Hepatocyte (in vitro differentiated cells): ENCODE measurements at places on chromosomes 3 and 15. TPM values are rescaled to one million over a fixed set of nuclear protein-coding genes. Genes with fewer than 3 reads are reported as not detected.

TMEM44 gene
- total RNA-seq: 6.5 and 6.6 TPM in 2 replicates

ERICH6 gene
- total RNA-seq: not detected in 2 replicates

BDH1 gene
- 62.9 and 64.2 TPM in 2 replicates for total RNA-seq

CLDN18 gene
- 73.0 and 91.5 TPM in 2 replicates for total RNA-seq

BRPF1 gene
- total RNA-seq: 9.6 and 10.7 TPM in 2 replicates

NLGN1 gene
- 8.5 and 11.2 TPM in 2 replicates for total RNA-seq

GUCA1C gene
- 0.28 TPM in 1 of 2 replicates, not detected in the other for total RNA-seq

TIMP4 gene
- total RNA-seq: 4.7 and 5.5 TPM in 2 replicates

RTP3 gene
- 0.64 and 2.0 TPM in 2 replicates for total RNA-seq

GRCh38 chr3:36557021-36557707 lies 176.9 kb downstream of the STAC start:
- no peak for DNase-seq

DNA sequence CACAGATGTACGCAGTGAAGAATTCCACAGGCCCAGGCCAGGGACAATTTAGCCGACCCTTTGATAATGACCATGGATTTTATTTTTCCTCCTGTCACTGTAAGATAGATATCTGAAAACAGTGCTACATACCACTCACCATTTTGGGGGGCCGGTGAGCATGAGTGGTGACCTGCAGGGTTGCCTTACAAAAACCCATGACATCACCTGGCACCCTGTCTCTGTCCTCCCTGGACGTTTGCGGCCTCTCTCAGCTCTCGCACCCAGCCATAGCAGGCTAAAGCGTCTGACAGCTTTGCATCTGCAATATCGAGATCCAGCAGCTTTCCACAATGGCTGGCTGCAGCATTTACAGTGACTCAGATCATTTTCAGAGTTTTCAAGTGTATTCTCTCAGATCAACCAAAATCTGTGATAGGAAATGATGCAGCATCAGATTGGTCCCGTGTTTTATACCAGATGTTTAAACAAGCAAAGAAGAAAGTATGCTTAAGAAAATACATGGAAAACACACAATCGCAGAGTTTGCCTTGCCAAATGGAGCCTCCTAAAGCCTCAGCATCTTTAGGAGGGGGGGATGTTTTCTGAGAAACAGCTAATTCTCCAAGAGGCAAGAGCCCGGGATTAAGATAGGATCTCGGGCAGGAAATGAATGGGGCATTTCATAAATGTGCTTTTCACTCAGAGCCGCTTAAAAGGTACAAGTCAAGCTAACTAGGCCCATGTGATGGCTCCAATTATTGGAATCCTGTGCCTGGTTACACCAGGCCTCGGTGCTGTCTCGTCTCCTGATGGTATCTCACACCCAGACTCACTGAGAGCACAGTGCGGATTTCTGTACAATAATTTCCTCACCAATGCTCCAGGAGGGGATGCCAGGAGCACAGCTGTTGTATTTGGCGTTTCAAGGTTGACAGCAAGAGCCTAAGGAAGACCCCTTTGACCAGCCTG lies 257.3 kb downstream of the XXYLT1 start:
- DNase-seq: no peak

- no peak for DNase-seq
Observed at GRCh38 chr15:98561169-98561941, 87.0 kb upstream of the IGF1R start.

DNA sequence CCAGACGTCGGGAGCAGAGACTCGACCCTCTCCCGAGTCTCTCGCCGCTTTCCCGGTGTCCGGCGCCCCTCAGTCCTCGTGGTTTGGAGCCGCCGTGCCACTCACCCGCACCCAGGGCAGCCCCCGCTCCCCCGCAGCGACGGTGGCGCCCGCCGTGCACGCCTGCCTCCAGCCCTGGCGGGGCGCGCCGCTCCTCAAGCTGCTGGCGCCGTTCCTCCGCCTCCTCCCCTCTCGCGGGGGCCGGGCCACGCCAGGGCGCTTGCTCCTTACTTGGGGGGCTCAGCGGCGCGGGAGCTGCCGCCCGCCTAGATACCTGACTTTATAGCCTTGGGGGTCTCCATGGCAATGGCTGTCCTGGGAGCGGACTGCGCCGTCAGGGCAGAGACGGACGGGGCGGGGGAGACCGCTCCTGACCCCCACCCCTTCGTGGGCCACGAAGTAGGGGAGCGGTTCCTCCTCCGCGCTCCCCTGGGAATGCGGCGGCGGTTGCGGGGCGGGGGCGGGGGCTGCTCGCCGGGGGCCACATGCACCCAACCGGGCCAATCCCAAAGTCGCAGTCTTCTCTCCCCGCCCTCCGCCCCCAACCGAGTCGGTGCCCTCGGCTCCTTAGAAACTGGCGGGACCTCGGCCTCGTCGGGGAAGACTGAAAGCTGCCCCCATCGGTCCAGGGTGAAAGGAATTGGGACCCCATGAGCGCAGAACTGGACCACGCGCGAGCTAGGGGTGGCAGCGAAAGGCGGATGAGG lies at the start of gene ANKRD63:
TSS of gene ANKRD63 (minus strand) at position 196 of the 746 bp plus-strand sequence. CDS start 478 bp downstream, outside the sequence.
- DNase-seq: no peak

DNA sequence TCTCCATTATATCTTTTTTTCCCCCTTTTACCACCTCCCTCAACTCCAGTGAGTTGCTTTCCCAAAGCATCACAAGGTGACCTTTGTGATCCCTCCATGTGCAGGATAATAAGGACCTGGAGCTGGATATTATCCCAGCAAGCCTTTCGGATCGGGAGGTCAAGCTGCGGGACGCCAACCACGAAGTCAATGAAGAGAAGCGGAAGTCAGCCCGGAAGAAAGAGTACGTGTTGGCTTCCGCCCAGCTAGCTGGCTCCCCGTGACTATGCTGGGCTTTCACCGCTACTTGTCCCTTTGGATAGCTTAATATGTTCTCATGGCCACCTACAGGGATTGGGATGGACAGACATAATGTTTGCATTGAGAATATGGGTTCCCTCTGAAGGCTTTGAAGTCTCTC lies 273.7 kb upstream of the UMPS start:
- no peak for DNase-seq

DNA sequence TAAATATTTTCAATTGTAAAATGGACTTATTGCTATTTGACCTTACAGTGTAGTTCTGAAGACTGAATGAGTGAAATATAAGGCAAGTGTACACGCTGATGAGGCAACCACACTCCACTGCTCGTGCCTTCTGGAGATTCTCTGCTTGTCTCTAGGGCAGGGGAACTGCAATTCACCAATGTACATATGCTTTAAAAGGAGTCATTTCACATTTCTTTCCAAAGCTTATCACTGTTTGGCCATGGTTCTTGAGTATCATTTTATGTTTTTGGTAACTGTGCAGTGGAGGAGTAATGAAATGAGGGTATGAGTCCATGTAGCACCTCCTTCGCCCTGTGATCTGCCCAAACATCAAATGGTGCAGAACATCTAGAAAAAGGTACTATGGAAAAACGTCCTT lies 43.7 kb downstream of the CCR4 start:
- DNase-seq: no peak

GRCh38 chr3:151309566-151309965 lies 7.1 kb downstream of the GPR87 start:
- no peak for DNase-seq

DNA sequence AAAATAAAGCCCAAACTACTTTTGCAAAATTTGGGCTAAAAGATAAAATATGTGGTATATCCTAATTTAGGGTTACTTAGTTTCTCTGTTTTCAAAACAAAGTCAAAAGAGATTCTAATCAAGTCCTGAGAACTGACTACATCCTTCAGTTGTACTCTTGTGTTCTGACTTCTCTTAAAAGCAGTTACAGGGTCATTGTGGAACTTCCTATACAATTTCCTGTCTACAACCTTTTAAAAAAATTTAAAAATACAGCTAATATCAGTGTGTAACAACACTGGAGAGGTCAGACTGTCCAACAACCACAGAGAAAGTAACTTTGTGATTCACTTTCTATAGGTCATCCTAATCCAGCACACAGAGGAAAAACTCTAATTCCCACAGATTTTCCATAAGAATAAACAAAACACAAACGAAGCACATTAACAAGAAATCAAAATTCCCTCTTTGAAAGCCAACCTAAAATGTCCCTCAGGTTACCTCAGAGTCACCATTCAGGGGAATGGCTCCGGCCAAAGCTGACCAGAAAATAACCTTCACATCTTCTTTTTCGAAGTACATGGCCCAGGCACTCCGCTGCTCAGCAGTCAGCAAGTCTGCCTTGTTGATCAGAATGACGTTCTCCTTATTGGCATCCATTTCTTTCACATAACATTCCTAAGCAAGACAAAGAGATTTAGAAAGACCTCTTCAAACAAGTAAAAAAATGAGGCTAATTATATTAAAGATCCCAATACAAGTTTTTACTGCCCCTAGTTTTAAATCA lies 13.3 kb downstream of the LSG1 start:
- DNase-seq: no peak

- no peak for DNase-seq
Observed at GRCh38 chr3:105972069-105972468, 103.3 kb upstream of the CBLB start.

GRCh38 chr3:16881896-16882630 lies 2.7 kb upstream of the PLCL2 start:
- no peak for DNase-seq

- DNase-seq: no peak
Observed at GRCh38 chr3:126680667-126681055, 23.4 kb upstream of the CHCHD6 start.

DNA sequence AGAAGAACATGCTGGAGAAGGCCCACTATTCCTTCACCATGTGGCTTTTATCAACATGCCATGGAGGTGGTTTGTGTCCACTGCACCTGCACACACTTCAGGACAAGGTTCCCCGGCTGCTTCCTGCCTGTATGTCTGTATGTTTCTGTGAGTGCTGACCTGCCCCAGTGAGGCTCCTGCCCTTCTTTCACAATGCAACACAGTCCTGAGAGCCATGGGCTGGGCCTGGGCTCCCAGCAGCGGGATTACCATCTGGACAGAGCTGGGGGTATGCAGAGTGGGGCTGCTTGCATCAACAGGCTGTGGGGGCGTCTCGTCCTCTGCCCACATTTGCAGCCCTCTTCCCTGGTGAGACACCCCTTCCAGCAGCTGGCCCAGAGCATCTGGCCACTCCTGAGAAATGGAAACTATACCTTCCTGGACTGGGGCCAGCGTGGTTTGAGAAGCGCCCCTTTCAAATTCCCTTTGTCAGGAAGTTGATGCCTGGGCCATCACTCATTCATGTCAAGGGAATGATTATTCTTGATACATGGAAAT lies 29.3 kb upstream of the C15orf39 start:
- DNase-seq: no peak

GRCh38 chr15:96860741-96861140 lies 530.2 kb downstream of the NR2F2 start:
- no peak for DNase-seq

- DNase-seq: no peak
Observed at GRCh38 chr15:29142129-29142747, 127.4 kb downstream of the NSMCE3 start.
